Stimulated activated CD8-positive, alpha-beta memory T cell treated with anti-CD3 and anti-CD28 coated beads, Interleukin-15, amount 100 ng/mL, for 24 hours (primary cell): ENCODE measurements at places on chromosomes 13 and 19.

DNA sequence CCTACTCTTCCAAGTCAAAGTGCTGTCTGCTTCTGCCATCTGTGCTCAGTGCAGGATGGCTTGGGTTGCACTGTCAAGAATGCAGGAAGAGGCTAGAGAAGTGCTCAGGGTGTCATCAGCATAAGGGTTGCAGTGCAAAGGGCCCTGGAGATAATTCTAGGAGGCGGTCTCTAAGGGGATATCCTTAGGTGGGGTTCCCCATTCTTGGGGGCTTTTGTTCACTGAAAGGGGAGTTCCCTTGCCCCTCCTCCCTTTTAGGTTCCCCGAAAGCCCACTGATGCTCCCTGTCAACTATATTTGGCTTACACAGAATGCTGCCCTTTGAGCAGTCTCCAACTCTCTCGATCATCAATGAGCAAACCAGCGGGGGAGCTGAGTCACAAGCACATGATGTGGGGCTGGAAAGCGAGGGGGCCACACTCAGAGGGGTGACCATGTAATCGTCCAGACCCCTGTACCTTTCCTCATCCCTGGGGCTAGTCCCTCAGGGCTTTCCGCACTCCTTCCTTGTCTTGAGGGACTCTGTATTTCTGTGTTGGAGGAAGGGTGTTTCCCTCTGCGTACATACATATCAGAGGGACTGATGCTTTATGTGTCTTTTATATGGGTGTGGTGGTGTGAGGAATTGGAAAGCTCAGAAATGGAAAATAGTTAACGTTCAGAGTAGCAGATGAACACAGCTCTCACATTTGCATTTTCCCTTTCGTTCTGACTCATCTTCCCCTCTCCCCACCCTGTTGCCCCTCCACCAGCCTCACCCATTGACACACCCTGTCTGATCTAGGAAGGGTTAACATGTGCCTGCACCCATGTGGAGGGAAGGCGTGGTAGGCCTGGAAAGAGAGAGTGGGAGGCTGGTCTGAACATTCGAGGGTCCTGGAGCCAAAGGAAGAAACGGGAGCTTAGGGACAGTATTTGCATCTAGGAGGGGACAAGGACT is 6.7 kb downstream of the ZBTB32 start:
- no peak for DNase-seq

DNA sequence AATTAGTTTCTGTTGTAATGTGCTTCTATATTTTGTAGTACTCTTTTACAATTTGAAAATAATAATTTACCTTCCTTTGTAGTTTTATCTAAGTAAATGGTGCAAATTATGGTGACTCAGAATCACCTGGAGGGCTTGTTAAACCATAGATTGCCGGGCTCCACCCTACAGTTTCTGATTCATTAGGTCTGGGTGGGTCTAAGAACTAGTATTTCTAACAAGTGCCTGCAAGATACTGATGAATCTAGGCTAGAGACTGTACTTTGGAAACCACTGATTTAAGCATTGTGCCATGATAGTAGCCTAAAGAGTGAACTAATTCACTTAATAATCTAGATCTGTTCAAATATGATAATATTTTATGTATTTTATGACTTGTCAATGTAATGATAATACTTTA is 437.4 kb upstream of the SPRY2 start:
- DNase-seq = no peak

DNA sequence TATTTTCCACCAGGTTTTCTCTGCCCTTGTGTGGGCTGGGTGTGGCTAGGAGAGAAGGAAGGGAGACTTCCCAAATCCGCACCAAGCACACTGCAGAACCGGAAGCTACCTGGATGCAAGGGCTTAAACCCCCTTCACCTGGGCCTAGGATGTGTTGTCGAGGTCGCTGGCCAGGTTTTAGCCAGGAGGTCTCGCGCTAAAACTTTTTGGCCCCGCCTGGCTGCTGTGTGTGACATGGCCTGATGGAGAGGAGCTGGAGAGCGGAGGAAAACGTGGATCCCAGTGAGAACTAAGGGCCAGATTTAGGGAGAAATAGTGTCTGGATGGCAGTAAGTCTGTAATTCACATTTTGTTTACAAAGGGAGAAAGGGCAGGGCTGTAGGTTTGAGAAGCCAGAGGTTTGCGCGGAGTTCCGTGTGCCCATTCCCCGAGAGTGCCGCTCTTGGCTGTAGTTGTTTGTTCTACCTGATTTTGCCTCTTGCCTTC is 3.1 kb upstream of the TSHZ3 start:
- no peak for DNase-seq

DNA sequence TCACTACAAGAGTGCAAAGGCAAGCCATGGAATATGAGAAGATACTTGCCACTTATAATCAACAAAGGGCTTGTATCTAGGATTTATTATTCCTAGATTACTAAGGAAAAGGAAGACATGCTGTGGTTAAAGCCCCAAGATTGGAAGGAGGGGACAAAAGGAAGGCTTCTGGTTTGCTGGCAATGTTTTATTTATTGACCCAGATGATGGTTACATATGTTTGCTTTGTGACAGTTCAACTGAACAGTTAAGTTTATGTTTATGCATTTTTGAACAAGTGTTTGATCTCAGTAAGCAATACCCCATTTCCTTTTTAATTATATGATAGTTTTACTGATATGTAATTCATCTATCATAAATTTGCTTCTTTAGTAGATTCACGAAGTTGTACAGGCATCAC is 40.3 kb downstream of the CDADC1 start:
- DNase-seq = no peak
